SW 1271 (cell line): ENCODE measurements at places on chromosomes 2 and 18.

- DNase-seq, result no peak
Observed at GRCh38 chr18:36718705-36719328, 110.0 kb downstream of the TPGS2 start.

DNA sequence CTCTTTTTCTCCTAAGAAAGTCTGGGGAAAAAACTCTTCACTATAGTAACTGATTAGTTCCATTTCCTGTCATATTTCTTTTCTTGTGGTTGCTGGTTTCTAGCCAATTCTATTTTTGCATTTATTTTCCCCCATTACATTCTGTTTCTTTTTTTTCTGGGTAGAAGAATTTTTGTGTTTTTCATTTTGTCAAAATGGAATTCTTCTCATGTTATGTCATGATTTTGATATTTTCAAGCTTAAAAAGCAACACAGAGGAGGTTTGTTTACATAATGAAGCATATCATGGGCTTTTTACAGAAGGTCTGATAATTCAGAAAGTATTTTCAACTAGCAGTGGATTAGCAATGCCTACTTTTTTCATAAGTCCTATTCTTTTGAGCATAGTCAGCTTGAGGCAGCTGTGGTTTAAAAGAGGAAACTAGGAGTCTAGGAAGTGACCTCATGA is 102.0 kb downstream of the MAP2 start:
- no peak for DNase-seq

DNA sequence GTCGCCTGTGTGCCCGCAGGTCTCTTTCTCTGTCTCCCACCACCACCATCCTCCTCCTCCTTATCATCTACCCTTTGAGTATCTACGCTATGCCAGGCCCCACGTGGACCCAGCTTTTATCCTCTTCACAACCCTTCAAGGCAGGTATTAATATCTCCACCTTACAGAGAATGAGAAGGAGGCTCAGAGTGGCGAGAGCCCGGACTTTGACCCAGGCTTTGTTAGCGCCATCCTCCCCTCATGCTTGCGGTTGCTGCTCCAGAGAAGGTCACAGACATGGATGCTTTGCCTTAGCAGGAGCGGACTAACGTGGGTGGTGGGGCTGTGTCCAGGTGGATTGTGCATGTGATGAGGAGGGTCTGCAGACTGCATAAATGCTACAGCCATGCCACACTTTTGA is 119.8 kb downstream of the CELF4 start:
- DNase-seq, result no peak

- DNase-seq, result no peak
Observed at GRCh38 chr2:239601880-239602279, 201.1 kb upstream of the HDAC4 start.
